ENCODE measurements at places on chromosomes 5 and 9. TPM values are rescaled to one million over a fixed set of nuclear protein-coding genes. Genes with fewer than 3 reads are reported as not detected.

Gene EMB
- 209 TPM for total RNA-seq

Gene SEMA4D
- total RNA-seq: 377 TPM

Gene PFN3
- not detected for total RNA-seq

Gene BTNL8
- not detected for total RNA-seq

Gene CWC27
- total RNA-seq: 15.5 TPM

Gene SMIM33
- 0.47 TPM for total RNA-seq

Gene LIX1
- total RNA-seq: not detected

Gene CDH12
- total RNA-seq: not detected

DNA sequence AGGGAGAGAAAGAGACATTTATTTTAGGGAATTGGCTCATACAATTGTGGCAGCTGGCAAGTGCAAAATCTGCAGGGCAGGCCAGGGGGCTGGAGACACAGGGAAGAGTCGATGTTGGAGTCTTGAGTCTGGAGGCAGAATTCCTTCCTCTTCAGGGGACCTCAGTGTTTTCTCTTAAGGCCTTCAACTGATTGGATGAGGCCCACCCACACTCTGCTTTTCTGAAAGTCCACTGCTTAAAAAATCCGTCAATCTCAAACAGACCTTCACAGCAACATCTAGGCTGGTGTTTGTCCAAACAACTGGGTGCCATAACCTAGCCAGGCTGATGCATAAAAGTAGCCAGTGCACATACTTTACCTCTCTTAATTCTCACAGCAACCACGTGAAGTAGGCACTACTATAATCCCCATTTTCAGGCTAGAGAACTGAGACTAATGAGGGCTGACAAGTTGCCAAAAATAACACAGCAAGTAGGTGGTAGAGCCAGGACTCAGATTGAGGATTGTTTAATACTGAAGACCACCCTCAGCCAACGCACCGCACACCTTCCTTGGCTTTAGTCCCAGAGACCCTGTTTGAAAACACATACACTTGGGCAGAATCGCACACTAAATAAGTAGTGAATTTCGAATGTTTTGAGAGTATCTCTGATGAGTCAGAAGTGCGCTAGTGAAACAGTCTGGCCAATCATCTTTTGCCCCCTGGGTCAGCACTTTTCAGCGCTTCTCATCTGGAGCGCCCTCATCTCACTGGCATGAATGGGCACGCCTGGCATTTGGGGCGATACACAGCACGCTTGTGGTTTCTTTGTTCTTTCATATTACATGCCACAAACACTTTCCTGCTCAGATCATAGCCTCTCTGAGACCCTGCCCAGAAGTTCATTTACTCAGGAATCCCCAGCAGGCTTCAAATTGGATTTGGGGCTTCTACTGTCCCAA, 591.4 kb downstream of the CCDC171 start:
- DNase-seq: no peak

GRCh38 chr9:10700291-10700690, 87.5 kb upstream of the PTPRD start:
- DNase-seq: no peak

DNA sequence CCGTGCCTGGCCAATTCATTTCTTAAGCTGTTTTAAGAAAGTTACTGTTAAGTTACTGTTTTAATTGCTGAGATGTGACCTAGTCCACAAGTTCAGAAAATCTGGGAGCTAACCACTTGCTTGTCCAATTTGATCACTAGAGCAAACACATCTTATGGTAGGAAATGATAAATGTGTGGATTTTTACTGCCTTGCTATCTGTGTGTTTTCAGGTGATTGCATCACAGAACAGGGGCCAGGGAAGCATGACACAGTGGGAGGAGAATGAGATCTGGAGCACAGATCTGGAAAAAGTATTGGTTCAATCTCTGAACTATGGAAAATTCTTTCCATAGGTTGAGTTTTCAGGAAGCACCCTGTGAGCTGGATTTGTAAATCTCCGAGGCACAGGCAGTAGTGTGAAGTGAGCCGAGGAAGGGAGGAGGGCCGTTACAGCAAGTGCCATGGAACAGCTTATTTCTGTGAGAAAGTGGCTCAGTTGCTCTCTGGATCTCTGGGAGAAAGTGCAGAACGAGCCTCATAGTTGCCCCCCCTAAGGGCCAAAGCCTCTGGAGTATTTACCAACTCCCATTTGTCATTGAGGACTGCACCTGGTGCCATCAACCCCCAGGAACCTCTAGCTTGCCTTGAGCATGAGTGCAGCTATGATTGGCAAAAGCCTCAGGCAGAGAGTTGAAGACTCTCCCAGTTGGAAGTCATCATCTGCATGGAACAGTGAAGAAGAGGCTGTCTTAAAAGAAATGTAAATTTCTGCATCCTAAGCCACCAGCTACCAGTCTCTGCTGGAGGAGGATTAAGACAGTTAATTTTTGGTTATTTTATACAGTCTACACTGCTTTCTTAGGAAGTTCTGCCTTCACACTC, 161.8 kb upstream of the CLINT1 start:
- DNase-seq: no peak

- no peak for DNase-seq
These were observed 21.3 kb upstream of the NCS1 start for GRCh38 chr9:130150779-130151382.

DNA sequence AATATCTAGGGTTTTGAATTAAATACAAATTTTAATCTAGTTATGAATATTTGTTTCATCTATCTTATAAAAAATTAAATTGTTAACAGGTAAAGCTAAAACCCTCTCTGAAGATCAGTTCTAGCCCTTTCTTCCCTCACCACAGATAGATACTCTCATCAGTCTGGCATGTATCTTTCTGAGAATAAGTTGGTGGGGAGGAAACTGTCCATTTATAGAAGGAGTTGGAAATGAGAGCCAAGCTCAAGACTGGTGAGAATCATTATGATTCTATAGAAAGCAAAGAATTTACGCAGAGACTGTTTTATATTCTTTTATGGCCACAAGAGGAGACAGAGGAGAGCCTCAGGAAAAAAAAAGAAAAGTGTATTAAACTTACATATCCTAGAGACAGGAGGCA, 59.0 kb downstream of the STARD4 start:
- no peak for DNase-seq

- no peak for DNase-seq
These were observed 779 bp upstream of the VCAN start for GRCh38 chr5:83470526-83471404.

DNA sequence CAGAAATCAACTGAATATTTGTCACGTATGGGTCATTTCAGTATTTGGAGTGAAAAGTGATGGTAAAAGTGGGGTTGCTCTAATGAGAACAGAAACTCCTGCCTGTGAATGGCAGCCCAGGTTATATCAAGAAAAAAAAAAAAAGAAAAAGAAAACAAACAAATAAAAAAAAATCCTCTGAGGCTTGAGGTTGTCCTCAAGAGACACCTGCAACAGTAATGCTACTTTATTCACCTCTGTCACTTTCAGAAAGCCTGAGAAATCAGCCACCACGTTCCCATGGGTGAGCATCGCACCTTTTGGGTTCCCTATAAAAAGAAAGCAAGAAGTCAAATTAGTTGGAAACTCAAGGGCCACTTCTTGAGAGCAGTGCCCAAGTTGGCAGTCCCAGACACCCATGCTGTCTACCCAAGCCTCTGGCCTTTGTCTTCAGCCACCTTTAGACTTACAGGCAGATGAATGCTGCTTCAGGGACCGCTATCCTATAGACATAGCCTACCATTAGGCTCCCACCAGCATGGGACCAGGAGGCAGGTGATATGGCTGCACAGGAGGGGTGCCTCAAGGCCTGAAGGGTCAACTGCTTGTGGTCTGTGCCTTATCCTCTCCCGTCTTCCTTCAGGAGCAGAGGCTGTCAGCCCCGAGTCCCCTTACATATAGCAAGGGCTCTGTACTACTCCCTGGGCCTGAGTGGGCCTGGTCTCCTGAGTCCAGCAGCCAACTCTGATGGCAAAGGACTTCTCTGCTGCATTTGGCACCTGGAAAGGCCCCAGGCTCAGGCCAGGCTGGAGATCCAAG, 31.1 kb upstream of the MEIKIN start:
- DNase-seq: no peak

DNA sequence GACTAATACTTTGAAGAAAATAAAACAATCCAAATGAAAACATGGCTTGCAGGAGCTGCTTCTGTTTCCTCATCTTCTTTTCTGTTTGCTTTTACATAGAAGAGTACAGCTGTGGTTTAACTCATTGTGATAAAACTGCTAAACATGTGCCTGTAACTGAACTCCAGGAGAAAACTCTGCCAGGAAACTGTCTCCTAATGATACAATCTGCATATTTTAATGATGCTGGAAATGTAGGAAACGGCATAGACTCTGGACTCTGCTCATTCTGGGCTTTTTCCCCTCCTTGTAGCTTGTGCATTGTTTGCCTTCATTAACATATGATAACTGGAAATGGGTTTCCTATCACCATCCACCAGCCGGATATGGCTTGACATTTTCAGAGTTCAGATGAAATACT, 813.3 kb upstream of the WWC1 start:
- no peak for DNase-seq

GRCh38 chr9:76453785-76454184, 5.2 kb upstream of the GCNT1 start:
- DNase-seq: no peak

GRCh38 chr5:36438765-36439561, 137.3 kb upstream of the RANBP3L start:
- DNase-seq: no peak

GRCh38 chr5:149160291-149160787, 19.0 kb downstream of the ABLIM3 start:
- no peak for DNase-seq

DNA sequence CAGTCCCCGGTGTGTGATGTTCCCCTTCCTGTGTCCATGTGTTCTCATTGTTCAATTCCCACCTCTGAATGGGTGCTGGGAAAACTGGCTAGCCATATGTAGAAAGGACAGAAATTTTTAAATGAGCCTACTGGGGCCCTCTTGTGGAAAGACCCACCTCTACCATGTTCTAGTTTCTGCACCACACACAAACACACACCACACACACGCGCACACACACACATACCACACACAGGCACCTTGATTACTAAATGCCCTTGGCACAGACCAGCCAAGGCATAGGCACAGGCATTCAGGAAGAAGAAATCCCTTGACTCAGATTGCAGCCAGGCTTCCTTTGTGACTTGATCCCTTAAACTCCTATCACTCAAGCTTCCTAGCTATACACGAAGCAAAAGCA, 60.5 kb downstream of the SIL1 start:
- DNase-seq: no peak

DNA sequence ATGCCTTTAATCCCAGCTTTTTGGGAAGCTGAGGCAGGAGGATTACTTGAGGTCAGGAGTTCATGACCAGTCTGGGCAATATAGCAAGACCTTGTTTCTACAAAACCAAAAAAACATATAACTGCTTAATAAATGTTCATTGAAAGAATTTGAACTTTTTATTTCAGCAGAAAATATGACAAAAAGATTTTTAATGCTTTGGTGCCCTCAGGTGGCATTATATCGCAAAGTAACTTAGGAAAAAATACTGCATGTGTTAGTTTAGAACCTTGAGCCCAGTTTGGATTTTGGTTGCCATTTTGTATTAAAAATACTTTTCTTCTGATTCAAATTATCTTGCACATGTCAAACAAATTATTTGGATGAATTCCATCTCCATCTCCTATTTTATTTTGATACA, 103.2 kb downstream of the GPBP1 start:
- no peak for DNase-seq

GRCh38 chr5:66144834-66145390, 812 bp downstream of the SREK1 start:
- no peak for DNase-seq

DNA sequence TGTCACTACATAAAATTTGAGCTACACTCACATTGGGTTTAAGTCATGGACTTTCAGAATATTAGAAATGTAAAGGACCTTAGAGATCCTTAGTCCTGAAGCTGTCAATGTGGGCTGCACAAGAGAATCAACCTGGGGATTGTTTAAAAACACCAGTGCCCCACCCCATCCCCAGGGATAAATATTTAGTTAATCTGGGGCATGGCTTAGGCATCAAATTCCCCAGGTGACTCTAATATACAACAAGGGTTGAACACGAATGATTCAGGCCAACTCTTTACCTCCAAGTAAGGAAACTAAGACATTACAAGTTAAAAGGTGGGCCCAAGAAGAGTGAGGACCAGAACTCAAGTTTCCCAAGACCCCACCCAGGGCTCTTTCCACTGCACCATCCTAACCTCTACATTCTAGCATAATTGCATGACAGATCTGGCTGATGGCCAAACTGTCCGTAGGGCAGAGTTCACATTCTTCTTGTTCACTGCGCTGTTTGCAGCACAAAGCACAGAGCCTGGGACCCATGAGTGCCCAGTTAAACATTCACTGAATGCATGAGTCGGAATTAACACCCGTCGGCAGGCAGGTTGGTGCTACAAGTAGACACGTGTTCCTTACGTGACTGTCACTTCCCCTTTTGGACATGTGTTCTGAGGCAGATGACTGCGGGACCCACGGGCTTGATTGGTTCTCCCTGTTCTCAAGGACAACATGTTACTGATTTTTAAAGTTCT, 25.2 kb downstream of the CYFIP2 start:
- no peak for DNase-seq

- no peak for DNase-seq
These were observed 30.9 kb upstream of the LPAR1 start for GRCh38 chr9:111069183-111069582.

DNA sequence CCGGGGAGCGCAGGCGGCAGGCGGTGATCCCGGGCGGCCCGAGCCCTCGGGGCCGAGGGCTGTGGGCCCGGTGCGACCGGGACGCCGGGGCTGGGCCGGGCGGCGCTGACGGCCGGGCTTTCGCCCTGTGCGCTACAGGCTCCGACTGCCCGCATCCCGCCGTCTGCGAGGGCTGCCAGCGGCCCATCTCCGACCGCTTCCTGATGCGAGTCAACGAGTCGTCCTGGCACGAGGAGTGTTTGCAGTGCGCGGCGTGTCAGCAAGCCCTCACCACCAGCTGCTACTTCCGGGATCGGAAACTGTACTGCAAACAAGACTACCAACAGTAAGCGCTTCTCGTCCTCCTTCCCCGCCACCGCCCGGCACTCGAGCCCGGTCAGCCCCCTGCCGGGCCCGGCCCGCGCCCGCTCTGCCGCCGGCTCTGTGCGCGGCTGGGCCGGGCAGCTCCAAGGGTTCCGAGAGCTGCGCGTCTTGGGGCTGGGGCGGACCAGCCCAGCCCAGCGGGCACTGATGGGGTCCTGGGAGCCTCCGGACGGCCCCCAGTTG, 1.6 kb downstream of the LMX1B start:
- peak; percentile 16 for DNase-seq

- no peak for DNase-seq
These were observed 282.0 kb downstream of the PRELID2 start for GRCh38 chr5:145553177-145553576.

DNA sequence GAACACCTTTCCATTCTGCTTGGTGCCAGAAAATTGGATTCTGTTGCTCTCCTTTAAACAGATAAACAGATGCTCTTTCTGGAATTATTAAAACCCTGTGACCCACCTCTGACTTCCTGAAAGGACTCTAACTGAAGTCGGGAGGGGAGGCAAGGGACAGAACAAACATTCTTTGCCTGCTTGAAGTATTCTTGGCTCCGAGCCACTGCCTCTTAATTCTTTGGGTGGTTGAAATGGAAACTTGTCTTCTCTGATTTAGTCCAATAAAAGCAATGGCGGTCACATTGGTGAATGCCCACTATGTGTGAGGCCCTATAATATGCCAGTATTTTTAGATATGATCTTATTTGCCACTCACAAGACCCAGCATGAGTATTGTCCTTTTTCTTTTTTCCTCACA, 236.8 kb downstream of the SLIT3 start:
- DNase-seq: no peak

- DNase-seq: no peak
These were observed 336.1 kb downstream of the DRD1 start for GRCh38 chr5:175107865-175108264.
